ENCODE measurements at places on chromosomes 11 and 22.

- DNase-seq, result no peak
These were observed 87.1 kb downstream of the MYEOV start for GRCh38 chr11:69380921-69381581.

DNA sequence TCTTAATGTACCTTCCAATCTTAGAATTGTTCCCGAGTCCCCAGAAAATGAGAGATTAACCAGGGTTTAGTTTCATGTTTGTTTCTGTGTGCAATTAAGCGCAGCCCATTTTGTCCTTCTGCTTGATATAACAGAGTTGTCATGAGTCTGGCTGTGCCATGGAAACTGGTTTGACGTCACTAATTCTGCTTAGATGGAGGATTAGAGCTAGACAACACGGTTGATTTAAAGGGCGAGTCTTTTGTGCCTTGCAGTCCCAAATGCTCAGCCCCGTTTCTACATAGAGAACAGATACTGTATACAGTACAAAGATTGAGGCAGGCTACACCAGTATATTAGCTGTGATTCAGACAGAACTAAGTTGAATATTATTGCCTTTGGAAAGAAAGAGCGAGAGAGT, 45.5 kb upstream of the ALKBH3 start:
- DNase-seq, result no peak

- no peak for DNase-seq
These were observed 22.6 kb upstream of the GNAZ start for GRCh38 chr22:23047742-23048141.

- DNase-seq, result no peak
These were observed 136.5 kb downstream of the TRIM29 start for GRCh38 chr11:120001178-120002090.

- DNase-seq, result peak; percentile 22
These were observed 1.2 kb downstream of the DDX6 start for GRCh38 chr11:118789501-118790356.

DNA sequence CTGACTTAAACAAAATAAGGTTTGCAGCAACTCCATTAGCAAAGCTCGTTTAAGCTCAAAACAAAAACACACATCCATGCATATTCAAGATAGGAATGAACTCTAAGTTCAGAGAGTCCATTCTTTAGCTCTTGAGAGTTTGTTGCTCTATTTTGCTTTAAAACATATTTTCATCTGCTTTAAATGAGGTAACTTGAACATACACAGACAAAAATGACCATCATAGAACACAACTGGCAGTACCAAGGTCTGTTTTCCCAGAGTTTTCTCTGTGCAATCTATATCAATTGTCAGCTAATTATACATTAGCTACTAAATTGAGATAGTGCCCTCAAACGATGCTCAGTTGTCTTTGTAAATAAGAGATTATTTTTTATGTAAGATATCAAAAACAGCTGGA, 423.2 kb upstream of the ANO3 start:
- no peak for DNase-seq

- DNase-seq, result no peak
These were observed 150.0 kb downstream of the SHANK2 start for GRCh38 chr11:71102251-71102995.

DNA sequence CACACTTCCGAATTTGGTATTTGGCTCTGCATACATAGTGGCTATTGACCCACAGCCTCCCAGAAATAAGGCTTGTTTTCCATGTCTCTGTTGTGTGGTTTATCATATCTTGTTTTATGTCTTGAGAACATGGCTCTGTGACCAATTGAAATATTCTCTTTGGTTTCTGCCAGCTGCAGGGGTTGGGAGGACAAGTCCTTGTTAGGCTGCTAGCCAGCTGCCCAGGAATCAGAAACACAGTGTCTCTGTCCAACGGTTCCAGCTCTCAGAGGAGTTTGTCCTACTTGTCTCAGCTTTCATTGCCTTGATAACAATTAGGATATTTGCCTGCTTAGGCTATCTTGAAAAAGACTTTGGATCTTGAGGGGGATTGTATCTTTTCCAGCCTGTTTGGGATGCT, 6.0 kb upstream of the SLC7A4 start:
- DNase-seq, result no peak

DNA sequence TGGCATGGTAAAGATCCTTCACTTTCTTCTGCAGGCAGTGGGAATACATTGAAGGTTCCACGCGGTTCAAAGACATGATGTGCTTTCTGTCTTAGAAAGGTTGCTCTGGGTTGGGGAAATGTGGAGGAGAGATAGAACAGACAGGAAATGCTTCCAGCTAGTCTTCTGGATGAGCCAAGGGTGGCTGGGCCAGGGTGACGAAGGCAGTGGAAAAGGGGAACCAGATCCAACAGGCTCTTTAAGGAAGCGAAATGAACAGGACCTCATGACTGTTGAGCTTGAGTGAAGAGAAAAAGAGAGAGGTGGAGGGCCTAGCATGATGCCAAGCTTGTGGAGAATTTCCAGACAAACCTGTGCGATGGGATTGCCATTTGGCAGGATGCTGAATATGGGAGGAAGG, 56.4 kb upstream of the LMO1 start:
- no peak for DNase-seq

DNA sequence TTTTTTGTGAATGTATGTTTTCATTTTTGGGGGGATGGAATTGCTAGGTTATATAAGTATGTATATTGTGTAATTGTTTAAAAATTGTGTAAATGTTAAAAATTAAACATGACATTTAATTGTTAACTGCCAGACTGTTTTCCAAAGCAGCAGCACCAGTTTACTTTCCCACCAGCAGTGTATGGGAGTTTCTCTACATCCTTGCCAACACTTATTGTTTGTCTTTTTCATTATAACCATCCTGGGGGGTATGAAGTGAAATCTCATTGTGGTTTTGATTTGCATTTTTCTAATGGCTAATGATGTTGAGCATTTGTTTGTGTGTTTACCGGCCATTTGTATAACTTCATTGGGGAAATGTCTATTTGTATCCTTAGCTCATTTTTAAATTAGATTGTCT, 31.7 kb upstream of the RRAS2 start:
- no peak for DNase-seq

DNA sequence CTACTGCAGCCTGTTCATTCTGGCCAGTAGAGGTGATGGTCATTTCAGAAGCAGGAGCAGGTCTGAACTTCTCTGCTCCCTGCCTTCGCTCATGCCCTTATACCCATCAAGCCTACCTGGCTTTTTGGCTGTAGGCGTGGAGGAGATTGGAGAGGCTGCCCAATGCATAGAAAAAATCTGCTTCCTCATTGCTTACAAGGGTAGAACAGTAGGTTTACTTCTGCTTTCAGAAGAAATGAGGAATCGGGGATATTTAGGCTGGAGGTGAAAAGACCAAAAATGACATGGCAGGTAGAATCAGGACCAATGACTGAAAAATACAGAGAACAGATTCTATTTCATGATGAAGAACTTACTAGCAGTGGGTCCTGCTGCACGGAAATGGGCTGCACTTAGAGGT, 72.9 kb upstream of the YWHAH start:
- DNase-seq, result no peak

GRCh38 chr11:70183483-70184176, 19.5 kb upstream of the FADD start:
- DNase-seq, result peak; percentile 51

- DNase-seq, result peak; percentile 52
These were observed 443.4 kb downstream of the MIAT start for GRCh38 chr22:27100789-27101188.

DNA sequence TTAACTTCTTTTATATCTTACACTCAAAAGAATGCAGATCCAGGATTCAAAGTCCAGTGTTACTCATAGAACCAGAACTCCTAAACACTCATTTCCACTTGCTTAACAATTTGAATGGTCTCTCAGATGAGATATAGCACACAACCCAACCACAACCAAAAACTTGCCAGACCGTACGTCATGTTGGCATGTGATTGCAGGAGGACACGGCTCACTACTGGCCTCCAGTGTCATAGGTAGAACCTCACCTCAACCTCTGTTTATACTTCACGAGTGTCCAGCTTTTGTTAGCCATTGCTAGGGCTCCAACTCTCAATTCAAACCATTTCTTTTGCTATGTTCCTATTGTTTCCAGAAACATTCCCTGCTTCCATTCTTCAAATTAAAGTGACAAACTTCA, 58.5 kb upstream of the PDGFD start:
- DNase-seq, result no peak

DNA sequence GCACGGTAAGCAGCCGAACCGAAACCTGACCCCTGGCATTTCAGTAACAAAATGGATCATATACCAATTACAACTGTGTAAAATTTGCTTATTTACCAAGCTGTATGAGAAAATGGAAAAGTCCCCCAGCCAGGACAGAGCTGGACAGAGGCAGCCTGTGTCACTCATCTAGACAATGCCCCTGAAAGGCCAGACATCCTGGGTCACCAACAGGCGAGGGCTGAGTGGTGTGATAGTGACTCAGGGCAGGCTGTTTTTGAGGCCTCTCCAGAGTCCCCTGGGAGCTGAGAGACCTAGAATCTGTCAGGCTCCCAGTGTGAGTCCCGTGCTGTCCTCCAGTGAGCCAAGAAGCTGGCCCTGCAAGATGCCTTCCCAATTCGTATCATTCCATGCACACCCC, 680.4 kb downstream of the TBC1D22A start:
- no peak for DNase-seq

GRCh38 chr11:34331329-34331728, 26.5 kb downstream of the ABTB2 start:
- peak; percentile 78 for DNase-seq

- no peak for DNase-seq
These were observed 14.1 kb downstream of the ZFP91 start for GRCh38 chr11:58592760-58593472.

DNA sequence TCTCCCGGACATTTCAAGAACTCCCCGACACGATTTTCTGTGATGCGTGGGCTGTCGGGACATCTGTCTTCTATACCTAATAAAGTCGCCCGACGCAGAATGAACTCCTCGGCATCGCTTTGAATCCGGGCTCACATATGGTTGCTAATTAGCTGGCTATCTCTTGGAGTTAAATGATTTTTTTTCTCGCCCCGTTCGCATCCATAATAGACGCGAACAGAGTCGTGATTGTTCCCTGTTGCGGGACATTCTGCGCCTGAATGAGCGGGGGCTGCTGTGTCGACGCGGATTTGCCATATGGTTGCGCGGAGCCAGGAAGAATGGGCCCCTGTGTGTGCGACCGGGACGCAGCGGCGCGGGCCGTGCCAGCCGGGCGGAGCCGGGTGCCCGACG, 16.4 kb downstream of the CDKN1C start:
- DNase-seq, result no peak

- no peak for DNase-seq
These were observed 501.9 kb downstream of the BRD1 start for GRCh38 chr22:49325531-49326395.

DNA sequence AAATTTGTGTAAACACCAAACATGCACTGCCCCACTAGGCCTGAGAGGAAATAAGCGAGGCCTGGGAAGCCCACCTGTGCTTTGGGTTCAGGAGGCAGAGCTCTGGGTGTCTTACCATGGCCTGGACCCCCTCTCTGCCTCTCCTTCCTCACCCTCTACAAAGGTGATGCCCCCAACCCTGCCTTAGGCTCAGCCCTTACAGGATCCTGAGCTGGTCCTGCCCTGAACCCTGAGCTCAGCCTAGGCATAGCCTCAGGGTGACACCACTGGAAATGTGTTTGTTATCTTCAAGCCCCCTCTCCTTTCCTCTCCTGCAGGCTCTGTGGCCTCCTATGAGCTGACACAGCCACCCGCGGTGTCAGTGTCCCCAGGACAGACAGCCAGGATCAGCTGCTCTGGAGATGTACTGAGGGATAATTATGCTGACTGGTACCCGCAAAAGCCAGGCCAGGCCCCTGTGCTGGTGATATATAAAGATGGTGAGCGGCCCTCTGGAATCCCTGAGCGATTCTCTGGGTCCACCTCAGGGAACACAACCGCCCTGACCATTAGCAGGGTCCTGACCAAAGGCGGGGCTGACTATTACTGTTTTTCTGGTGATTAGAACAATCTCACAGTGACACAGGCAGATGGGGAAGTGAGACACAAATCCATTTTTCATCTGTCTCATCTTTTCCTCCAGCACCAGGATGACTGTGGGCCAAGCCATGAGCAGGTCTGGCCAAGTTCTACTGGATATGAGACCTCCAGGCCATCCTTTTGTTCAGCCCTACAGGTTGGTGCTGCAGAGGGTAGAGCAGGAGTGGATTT, 117.8 kb downstream of the GGTLC2 start:
- DNase-seq, result no peak

Measured in tibial artery (tissue), 4 donors.